ENCODE measurements at places on chromosomes 3 and 15. TPM values are rescaled to one million over a fixed set of nuclear protein-coding genes. Genes with fewer than 3 reads are reported as not detected.

Gene HEG1
- total RNA-seq = 12.3 TPM

Gene KCNAB1
- 0.21 TPM for total RNA-seq

Gene SERPINI2
- total RNA-seq = not detected

Gene OXTR
- total RNA-seq = 1.7 TPM

Gene C3orf20
- total RNA-seq = not detected

Gene REC114
- total RNA-seq = not detected

Gene TRH
- total RNA-seq = not detected

Gene P2RY12
- not detected for total RNA-seq

Gene PLCH1
- under 0.01 TPM for total RNA-seq

Gene GPR149
- total RNA-seq = not detected

Gene GJD2
- total RNA-seq = not detected

Gene TRIM42
- total RNA-seq = not detected

Gene NEK10
- 0.72 TPM for total RNA-seq

Gene RAD51
- total RNA-seq = 0.21 TPM

Gene RYR3
- total RNA-seq = 0.21 TPM

Gene STOML1
- 20.7 TPM for total RNA-seq

Gene SLCO3A1
- total RNA-seq = 3.9 TPM

All from tracheal epithelial cell (primary cell).